Urinary bladder (tissue), 4 donors: ENCODE measurements at places on chromosomes 1 and 21.

GRCh38 chr1:183633676-183634343, 1.8 kb downstream of the ARPC5 start:
- DNase-seq: no peak

GRCh38 chr1:243489681-243490546, 234.1 kb downstream of the SDCCAG8 start:
- DNase-seq: no peak

DNA sequence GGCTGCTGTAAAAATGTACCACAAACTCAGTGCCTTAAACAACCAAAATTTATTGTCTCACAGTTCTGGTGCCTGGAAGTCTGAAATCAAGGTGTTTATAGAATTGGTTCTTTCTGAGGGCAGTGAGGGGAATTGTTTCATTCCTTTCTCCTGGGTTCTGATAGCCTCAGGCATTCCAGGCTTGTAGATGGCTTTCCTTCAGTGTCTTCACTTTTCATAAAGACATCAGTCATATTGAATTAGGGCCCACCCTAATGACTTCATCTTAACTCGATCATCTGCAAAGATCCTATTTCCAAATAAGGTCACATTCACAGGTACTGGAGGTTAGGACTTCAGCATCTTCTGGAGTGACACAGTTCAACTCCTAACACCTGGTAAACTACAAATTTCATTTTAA, 15.0 kb downstream of the CDKN2C start:
- DNase-seq: no peak

- DNase-seq: no peak
Measured at GRCh38 chr1:32754317-32755097, 51.9 kb upstream of the SYNC start.

DNA sequence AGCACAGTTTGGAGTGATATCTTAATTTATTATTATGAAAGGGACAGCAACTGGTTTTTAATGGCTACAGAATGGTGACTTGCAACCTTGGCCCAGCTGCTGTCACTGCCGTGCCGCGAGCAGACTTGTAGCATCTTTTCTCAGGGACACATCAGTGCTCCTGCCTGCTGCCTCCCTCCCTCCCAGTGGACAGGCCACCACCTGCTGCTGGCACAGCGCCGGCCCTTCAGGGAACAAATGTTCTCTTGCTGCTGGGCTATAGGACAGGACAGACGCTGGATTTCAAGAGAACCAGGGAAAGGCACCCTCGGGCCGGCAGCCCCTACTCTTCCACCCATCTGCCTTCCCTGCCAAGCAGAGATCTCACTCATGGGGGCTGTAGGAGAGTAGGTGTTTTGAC, 413.8 kb upstream of the NFIA start:
- DNase-seq: no peak
